ENCODE measurements at places on chromosomes 16 and 17.
A peak's percentile ranks its signal among the peaks of the same experiment; 100 is the strongest.

DNA sequence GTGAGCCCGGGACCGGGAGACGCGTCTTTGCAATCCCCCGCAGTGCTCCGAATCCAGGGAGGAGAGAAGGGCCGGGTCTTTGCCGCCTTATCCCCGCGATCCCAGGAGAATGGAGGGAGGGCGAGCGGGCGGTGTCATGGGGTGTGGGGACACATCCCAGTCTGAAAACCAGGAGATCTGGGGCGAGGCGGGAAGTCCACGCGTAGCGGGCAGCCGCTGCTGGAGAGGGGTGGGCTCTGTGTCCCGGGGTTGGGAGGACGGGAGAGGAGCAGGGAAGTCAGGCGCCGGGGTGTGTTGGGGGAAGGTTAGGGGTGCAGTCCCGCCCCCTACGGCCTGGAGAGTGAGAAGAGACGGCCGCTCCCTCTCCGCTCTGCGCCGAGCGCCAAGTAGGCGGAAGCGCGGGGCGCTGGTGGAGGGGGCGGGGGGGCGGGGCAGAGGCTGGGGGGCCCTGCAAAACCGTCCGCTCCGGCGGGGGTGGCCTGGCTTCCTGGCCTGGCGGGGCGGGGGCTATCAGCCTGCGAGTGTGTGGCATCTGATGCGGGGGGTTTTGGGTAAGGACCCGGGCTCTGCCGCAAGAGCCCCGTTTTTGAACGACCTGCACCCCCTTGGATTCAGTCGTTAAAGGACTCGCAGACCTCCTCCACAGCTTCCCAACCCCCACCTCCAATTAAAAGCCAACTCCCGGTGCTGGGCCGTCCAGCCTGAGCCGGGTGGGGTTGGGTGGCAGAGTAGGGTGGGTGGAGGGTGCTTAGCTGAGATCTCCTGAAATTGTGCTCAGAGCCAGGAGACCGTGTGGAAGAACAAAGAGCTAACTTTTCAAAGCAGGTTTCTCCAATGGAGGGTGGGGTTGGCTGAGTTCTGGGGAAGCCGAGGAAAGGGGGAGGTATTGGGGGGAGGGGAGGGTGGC lies 654 bp downstream of the LASP1 start:
- peak; percentile 53 for DNase-seq

- DNase-seq: no peak
Measured at GRCh38 chr16:52073024-52073423, 473.9 kb downstream of the TOX3 start.

DNA sequence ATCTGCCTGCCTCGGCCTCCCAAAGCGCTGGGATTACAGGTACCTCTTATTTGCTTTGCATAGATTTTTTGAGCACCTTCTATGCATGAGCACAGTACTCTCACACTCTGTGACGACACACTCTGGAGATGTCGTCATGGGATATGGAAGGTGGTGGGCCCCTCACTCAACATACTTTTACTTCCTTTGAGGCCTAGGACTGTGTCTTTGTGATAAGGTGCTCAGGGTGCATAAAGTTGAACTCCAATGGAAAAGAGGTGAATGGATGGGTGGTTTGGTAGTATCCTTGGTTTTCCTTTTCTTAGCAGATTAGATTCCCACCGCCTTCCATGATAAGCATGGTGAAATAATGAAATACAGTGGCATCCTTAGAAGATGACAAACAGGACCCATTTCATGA lies 6.1 kb upstream of the CDK5RAP3 start:
- no peak for DNase-seq

GRCh38 chr16:56793492-56793891 lies 63.6 kb downstream of the NUP93 start:
- no peak for DNase-seq

DNA sequence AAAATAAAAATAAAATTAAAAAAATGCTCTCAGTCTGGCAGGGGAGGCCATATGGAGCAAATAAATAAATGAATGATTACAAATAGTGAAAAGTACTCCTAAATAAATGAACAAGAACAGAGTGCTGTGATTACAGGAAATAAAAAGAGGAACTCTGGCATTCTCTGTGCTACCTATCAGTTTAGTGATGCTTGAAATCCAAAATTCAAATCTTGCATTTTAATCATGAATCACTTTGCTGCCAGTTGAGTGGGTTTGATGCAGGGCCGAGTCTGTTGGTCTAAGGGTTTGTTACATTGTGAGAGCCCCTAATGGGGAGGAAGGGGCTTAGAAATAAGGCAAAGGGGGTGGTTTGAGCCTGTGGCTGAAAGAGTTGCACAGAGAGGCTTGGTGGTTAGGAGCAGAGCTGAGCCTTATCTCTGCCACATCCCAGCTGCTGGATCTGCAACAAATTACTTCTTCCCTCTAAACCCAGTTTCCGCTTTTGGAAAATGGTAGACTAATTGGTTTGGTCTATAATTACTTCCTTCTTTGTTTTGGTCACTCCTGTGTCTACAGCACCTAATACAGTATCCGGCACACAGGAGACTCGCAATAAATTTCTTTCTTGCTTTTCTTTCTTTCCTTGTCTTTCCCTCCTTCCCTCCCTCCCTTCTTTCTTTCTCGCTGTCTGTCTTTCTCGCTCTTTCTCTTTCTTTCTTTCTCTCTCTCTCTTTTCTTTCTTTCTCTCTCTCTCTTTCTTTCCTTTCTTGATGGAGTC lies 6.3 kb upstream of the ABCC1 start:
- DNase-seq: no peak

DNA sequence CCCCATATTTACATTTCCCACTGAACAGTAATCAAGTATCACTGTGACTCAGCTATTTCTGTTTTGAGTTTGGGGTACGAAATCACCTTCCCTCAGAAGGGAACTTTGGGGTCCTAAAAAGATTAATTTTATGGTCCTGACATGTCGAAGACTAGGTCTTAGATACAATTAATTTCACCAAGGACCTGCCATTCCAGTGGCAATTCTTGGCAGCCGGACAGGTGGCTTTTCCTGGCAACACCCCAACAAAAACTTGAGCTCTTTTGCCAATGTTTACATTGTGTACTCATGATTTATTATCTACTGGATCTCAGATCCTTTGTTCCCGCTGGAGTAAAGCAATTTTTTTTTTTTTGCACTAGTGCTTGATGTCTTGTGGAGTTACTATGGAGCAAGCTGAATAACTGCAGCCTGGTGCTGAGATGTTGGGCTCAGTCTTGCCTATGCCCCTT lies 14.4 kb downstream of the SLFN5 start:
- DNase-seq: no peak

- DNase-seq: no peak
Measured at GRCh38 chr17:35236821-35237220, 6.1 kb upstream of the SLFN5 start.

DNA sequence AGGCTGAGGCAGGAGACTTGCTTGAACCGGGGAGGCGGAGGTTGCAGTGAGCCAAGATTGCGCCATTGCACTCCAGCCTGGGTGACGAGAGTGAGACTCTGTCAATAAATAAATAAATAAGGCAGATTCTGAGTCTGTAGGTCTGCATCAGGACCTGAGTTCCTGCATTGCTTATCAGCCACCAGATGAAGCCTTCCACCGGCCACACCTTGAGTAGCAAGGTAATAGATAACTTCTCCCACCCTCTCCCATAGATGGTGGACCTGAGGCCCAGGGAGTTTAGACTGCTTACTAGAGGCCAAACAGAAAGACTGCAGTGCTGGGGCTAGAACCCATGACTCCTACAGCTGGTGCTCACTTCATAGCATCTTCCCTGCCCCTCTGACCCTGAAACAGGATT lies 22.1 kb downstream of the ZP2 start:
- no peak for DNase-seq

All from effector CD4-positive, alpha-beta T cell (primary cell).